Smooth muscle cell of the pulmonary artery (primary cell): ENCODE measurements at places on chromosomes 4 and X. TPM values are rescaled to one million over a fixed set of nuclear protein-coding genes. Genes with fewer than 3 reads are reported as not detected.

The SRPK3 gene
- total RNA-seq = 0.91 and 3.6 TPM in 2 replicates

The EDA2R gene
- total RNA-seq = 10.9 and 11.6 TPM in 2 replicates

The HSFX4 gene
- total RNA-seq = not detected in 2 replicates

The ADH1A gene
- not detected in 2 replicates for total RNA-seq

The SHROOM3 gene
- total RNA-seq = 12.6 and 13.7 TPM in 2 replicates

The TEX11 gene
- not detected in 2 replicates for total RNA-seq

The MAGEA4 gene
- not detected in 2 replicates for total RNA-seq

The L1CAM gene
- total RNA-seq = 4.6 and 6.7 TPM in 2 replicates
